NCI-H2171 (cell line): ENCODE measurements at places on chromosomes 3 and 15.

GRCh38 chr15:81411051-81411450 is 37.0 kb upstream of the TMC3 start:
- no peak for DNase-seq

- no peak for DNase-seq
Observed at GRCh38 chr3:150274372-150274771, 133.7 kb upstream of the TSC22D2 start.

DNA sequence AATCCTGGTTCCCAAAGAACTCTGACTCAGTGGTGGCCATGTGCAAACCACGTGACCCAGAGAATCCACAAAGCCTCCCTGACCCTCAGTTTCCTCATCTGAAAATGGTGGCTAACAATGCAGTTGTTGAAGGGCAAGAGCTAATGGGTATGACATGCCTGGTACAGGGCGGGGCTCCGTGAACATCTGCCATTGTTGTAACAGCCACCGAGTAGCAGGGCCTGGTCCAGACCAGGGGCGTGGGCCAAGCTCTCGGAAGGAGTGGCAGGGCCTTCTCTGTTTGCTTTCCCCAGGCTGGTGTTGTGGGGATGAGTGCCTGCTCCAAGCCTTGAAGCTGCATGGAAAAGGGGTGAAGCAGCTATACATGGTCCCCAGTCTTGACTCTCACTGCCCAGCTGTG is 13.4 kb downstream of the MAPKAPK3 start:
- DNase-seq = no peak

DNA sequence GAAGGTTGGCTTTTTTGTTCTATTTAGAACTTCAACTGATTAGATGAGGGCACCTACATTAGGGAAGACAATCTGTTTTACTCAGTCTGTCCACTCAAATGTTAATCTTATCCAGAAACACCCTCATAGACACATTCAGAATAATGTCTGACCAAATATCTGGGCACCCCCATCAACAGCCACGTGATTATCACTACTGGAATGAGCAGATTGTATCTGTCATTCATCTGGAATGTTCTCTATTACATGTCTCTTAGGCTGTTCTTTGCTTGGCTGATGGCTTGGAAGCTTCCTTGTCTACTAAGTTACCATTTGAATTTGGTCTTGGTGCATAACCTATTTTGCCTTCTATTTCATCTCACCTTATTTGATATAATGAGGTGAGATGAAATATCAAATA is 15.7 kb upstream of the LRRC58 start:
- DNase-seq = no peak

DNA sequence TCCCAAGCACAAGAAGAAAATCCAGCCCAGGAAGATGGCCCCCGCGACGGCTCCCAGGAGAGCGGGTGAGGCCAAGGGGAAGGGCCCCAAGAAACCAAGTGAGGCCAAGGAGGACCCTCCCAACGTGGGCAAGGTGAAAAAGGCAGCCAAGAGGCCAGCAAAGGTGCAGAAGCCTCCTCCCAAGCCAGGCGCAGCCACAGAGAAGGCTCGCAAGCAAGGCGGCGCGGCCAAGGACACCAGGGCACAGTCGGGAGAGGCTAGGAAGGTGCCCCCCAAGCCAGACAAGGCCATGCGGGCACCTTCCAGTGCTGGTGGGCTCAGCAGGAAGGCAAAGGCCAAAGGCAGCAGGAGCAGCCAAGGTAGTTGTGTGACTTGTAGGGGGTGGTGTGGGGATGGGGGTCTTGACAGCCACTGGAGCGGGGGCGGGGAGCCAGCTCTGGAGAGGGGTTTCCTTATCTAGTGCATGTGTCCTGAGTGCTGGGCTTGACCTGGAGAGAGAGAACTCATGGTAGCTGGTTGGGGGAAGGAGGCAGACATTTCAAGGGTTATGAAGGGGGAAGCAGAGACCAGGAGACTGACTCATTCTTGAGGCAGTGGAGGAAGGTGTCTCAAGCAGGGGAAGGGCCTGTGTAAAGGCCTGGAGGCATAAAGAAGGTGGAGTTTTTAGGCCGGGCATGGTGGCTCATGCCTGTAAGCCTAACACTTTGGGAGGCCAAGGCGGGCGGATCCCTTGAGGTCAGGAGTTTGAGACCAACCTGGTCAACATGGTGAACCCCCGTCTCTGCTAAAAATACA is 6.2 kb downstream of the H1-8 start:
- no peak for DNase-seq

- no peak for DNase-seq
Observed at GRCh38 chr3:186083746-186084145, 25.1 kb downstream of the ETV5 start.

DNA sequence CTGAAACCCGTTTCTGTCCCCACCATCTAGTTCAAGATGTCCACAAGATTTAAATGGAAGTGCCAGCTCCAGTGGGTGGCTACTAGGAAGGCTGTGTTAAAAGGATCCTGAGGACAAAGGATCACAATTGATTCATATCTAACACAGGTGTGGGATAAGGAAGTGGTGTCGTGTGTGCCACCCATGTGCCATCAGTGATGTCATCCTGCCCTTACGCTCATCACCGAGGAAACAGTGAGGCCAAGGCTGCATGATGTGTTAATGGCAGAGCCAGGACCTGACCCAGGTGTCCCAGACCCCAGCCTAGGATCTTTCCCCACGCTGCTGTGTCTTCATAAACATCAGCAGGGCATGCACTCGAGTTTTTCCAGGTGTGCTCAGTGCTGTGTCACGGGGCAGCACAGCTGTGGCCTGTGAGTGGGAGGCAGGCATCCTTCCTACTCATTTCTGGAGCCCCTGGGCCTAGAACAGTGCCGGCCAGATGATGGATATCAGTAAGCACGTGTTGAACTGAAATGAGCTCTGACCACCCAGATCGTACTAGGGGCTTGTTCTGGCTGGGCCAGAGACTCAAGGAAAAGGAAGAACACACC is 10.6 kb upstream of the TGM5 start:
- no peak for DNase-seq

GRCh38 chr3:87982421-87982820 is 76.4 kb downstream of the CGGBP1 start:
- no peak for DNase-seq

DNA sequence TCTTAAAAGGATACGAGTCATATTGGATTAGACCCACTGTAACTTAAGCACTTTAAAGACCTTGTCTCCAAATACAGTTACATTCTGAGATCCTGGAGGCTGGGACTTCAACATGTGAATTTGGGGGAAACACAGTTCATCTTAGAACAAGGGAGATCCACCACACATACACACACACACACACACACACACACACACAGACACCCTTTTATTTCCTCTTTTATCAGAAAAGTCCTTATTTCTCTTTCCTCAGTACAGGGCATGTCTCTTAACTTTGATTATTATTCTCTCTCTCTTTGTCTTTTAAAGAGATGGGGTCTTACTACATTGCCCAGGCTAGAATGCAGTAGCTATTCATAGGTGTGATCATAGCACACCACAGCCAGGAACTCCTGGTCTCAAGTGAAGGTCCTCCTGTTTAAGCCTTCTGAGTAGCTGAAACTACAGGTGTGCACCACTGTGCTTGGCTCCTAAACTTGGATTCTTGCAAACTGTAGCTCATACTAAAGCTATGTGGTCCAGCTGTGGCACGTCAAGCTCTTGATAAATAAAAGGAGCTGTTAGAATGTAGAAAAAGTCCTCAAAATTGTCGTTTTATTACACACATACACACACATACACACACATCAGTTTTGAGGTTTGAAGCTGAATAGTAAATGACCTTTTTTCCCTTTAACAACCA is 7.4 kb downstream of the GOLM2 start:
- no peak for DNase-seq

GRCh38 chr3:97125902-97126499 is 311.6 kb downstream of the EPHA6 start:
- DNase-seq = no peak

- DNase-seq = no peak
Observed at GRCh38 chr3:128476659-128477058, 10.0 kb upstream of the DNAJB8 start.
